ENCODE measurements at places on chromosomes 13 and 19.

GRCh38 chr19:1590641-1591397 lies 1.8 kb downstream of the MBD3 start:
- no peak for DNase-seq

GRCh38 chr19:39154100-39154628 lies 28.6 kb downstream of the PAK4 start:
- no peak for DNase-seq

DNA sequence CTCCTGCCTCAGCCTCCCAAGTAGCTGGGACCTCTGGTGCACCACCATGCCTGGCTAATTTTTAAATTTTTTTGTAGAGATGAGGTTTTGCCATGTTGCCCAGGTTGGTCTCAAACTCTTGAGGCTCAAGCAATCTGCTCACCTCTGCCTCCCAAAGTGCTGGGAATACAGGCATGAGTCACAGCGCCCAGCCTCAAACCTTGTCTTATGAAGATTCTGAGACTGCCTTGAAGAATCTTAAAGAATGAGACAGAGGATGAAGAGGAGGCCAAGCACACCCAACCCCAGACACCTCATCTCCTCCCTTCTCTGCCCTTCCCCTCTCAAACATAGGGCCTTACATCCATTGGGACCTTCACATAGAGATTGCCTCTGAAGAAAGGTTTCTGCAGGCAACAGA lies 179.7 kb downstream of the ABCC4 start:
- DNase-seq: no peak

DNA sequence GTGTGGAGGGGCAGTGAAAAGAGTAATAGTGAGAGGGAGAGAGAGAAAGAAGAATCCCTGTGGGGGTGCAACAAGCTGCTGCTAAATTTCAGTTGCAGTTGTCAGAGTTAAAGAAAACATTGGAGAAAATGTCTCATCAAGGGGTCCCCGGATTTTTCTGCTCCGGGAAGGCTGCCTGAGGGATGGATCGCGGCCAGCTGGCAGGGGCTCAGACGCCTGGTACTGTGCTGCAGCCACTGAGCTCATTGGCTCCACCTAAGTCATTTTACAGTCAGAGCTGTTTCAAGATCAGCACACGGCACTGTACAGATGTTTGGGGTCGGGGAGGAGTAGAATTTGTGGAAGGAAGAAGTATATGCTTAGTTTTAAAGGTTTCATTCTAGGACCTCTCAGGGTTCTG lies 106.2 kb downstream of the SHISA2 start:
- DNase-seq: no peak

DNA sequence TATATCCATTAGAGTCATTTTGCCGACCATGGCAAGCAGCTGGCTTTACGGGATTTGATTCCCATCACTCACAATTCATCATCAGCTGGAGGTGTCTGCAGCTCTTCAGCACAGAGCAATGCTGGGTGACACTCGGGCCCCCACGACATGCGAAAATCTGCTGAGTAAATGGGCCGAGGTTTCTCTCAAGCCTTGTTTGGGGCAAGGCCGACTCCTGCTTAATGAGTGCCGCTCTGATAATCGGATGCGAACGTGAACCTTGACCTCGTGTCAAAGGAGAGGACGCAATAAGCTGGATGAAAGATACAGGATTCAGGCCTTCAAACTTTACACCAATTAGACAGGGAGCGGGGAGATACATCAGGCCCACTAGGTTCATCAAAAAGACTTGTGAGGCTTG lies 65.2 kb downstream of the GGACT start:
- DNase-seq: no peak

- DNase-seq: no peak
Measured at GRCh38 chr13:65965501-65965900, 1264.6 kb downstream of the PCDH9 start.

DNA sequence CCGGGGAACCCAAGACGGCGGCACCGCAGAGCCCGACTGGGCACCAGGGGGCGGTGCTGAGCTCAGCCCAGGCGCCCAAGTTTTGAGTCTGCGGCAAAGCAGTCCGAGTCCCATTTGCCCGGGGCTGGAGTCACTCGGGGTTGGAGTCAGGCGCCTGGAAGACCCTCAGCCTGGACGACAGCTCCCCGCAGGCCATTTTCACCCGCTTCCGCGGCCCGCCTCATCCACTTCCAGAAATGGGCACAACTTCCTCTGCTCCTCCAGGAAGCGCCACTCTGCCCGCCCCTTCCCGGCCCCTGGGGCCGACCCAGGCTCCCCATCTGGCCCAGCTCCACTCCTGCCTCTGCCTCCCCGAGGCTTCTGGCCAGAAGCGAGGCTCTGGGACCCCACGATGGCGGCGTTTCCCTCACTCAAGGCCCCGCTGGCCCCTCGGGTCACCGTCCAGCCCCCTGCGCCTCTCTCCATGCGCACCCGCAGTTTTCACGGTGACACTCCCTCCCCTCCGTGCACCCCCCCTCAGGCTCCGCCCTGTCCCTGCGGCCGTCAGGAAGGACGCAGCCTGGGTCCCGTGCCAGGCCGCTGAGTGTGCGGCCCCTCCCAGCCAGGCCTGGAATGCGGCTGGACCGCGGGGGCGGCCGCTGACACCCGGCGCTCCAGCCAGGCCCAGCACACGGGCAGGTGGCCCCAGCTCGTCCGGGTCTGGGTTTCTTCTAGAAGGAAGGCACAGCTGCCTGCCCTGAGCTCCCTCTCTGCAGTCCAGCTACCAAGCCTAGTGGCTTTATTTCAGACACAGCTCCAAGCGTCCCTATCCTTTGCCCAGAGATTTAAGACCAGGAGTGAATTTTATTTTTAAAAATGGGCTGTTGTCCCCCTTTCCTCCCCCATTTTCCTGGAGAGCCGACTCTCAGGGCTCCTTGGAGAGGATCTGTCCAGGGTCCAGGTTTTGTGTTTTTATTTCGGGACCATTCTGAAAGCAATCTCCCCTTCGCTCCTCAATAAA lies 4.7 kb downstream of the SERTAD1 start:
- DNase-seq: peak; percentile 93

- DNase-seq: no peak
Measured at GRCh38 chr13:40160618-40161350, 505.3 kb downstream of the COG6 start.

GRCh38 chr13:49441846-49442245 lies 2.0 kb downstream of the CAB39L start:
- DNase-seq: no peak

- DNase-seq: no peak
Measured at GRCh38 chr19:4401769-4402170, 670 bp upstream of the CHAF1A start.

DNA sequence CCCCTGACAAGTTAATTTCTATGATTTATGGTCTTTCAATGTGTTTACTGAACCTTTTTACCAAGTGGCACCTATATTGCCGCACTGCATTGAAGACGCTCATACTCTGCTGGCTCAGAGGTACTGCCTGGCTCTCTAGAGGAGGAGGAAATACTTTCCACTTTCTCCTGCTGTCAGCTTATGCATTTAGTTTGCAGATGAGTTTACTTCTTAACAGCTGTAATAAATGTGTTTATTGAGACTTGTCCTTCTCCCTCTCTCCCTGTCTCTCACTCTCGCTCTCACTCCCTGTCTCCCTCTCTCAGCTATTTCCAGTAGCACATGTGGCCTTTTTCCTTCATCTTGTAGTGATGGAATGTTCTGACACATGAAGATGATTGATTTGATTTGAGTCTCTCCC lies 60.3 kb upstream of the SPATA13 start:
- no peak for DNase-seq

DNA sequence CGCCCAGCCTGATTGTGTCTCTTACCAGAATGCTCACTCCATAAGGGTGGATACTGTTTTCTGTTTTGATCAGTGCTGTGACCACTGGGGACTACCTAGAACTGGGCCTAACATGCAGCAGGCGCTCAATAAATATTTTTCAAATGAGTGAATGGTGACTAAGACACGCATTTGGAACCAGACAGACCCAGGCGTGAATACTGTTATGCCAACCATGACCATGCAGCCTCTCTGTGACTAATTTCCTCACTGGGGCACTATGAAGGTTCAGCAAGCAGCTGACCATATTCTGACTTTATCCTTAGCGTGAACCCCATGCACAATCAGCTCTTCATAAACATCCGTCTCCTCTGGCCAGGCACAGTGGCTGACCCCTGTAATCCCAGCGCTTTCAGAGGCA lies 13.0 kb upstream of the SPC24 start:
- DNase-seq: no peak

GRCh38 chr19:4722671-4723594 lies 709 bp downstream of the DPP9 start:
- DNase-seq: no peak

DNA sequence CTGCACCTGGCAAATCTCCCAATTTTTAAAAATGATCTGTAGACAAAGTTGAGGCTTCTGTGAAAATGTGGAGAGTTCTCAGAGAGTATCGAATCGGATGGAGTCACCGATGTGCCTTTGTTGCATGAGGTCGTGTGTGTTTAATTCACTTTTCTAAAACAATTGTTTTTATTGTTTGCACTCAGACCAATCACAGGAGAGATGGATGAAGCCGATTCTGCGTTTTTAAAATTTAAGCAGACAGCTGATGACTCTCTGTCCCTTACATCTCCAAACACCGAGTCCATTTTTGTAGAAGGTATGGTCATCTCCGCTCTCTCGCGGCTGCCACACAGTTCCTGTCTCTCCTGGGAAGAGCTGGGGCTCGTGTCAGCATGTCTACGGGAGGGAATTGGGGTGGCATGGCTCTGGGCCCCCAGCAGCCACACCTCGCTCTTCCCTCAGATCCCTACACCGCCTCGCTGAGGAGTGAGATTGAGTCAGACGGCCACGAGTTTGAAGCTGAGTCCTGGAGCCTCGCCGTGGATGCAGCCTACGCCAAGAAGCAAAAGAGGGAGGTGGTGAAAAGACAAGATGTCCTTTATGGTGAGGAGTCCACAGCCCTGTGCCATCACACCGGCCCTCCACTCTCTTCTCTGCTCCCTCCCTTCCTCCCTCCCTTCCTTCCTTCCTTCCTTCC lies 47.2 kb downstream of the PEX11G start:
- DNase-seq: no peak

- no peak for DNase-seq
Measured at GRCh38 chr19:16386619-16387240, 62.1 kb downstream of the KLF2 start.

GRCh38 chr19:9848060-9848459 lies 12.9 kb downstream of the PIN1 start:
- DNase-seq: no peak

- no peak for DNase-seq
Measured at GRCh38 chr13:44420376-44421220, 47.0 kb downstream of the SERP2 start.

GRCh38 chr19:19485161-19485997 lies 30.0 kb downstream of the TSSK6 start:
- DNase-seq: no peak

GRCh38 chr19:17847538-17848366 lies at the start of gene JAK3:
JAK3 (minus strand) TSS chr19:17847982; CDS start chr19:17844417, 3,565 bp downstream.
- no peak for DNase-seq

GRCh38 chr19:34474233-34474989 lies 7.1 kb upstream of the WTIP start:
- no peak for DNase-seq

DNA sequence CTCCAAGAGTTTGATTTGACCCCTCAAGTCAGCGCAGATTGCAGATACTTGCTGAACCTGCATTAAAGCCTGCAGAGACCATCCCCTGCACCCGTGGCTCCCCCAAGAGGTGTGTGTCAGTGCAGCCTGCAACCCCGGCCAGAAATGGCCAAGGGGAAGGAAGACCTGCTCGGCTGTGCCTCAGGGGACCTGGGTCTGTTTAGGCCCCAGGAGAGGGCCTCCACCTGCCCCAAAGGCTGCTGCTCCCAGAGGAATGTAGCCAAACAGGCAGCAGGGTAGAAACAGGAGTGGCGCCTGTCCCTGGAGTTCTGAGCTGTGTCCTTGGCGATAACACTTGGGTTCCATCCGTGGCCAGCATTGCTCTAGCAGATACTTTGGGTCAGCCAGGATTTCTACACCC lies 8.0 kb downstream of the POP4 start:
- DNase-seq: no peak

DNA sequence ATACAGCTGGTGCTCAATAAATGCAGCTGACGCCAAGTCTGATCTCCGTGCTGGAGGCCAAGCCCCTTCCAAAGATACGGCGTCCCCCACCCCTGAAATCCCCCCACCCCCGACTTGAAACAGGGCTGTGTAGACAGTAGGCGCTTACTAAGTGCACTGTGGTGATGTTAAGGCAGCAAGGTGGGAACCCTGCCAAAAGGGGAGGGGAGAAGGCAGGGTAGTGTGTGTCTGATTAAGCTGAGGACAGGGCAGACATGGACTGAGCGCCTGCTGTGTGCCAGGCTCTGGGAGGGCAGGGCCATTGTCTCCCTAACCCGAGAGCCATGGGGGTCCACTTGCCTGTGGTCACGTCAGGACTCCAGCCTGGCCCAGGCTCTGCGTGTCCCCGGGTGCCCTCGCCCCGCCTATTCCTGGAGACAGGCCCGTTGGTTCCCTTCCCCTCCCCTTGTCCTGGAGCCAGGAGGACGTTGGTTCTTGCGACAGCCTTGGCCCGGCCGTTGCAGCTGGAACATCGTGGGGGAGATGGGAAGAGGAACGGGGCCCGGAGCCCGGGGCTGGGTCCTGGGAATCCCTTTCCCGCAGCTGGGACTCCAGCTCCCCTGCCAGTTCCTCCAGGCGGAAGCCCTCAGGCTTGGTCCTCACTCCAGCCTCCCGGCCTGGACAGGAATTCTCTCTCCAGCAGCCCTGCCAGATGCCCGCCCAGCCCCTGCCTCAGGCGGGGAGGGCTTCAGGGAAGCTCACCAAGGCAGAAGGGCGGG lies 1.7 kb upstream of the ELANE start:
- DNase-seq: peak; percentile 86

- no peak for DNase-seq
Measured at GRCh38 chr19:51637362-51637978, 7.3 kb upstream of the SIGLEC5 start.

DNA sequence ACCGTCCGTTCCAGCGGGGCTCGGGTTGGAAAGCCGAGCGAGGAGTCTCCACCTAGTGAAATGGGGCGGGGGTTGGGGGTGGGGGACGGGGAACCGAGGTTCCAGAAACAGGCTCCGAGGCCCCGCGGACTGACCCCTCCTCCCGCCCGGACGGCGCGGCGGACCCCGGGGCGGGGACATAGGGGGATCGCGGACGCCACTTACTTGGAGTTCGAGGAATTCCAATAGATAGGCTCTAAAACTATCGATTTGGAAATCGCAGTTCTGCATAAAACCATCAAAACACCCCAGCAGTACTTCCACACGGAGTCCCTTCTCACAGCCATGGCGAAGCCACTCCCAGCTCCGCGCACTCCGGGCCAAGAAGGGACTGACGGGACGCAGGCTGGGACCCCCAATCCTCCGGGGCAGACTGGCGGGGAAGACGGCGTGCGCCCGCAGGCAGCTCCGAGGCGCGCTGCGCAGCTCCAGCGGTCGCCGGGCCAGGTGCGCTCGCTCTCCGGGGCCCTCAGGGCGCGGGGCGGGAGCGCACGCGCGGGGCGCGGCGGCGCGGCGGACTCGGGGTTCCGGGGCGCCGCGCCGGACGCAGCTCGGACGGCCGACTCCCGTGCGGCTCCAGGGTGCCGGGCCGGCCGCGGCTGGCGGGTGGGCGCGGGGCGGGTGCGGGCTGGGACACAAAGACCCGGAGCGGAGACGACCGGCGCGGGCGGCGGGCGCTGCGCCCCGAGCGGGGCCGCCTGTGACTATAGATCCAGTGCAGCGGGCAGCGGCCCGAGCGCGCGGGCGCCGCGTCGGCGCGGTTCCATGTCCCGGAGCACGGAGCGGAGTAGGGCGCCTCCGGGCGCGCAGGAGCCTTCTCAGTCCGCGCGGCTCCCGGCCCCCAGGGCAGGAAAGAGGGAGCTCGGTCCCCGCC lies 567 bp downstream of the EFNB2 start:
- DNase-seq: peak; percentile 12

Measured in gastrocnemius medialis (tissue), 4 donors.